ENCODE measurements at places on chromosomes 3 and 15. TPM values are rescaled to one million over a fixed set of nuclear protein-coding genes. Genes with fewer than 3 reads are reported as not detected.

The SEMA3G gene
- total RNA-seq, result 2.7 TPM

The RAB43 gene
- 7.8 TPM for total RNA-seq

The B3GALNT1 gene
- total RNA-seq, result 5.2 TPM

The SERINC4 gene
- total RNA-seq, result 0.36 TPM

The GOLGA6L4 gene
- total RNA-seq, result 2.4 TPM

The STAB1 gene
- 21.2 TPM for total RNA-seq

The GCSAM gene
- 1.1 TPM for total RNA-seq

The GRAMD2A gene
- 4.0 TPM for total RNA-seq

The HRG gene
- total RNA-seq, result 0.12 TPM

The GOLGA8R gene
- total RNA-seq, result 1.8 TPM

The ITIH4 gene
- total RNA-seq, result 2.1 TPM

The EFCC1 gene
- total RNA-seq, result 0.20 TPM

The CEP70 gene
- total RNA-seq, result 17.3 TPM

The NEK10 gene
- 0.40 TPM for total RNA-seq

The DNAJB11 gene
- total RNA-seq, result 24.0 TPM

The ZNF80 gene
- not detected for total RNA-seq

The RARB gene
- total RNA-seq, result 2.5 TPM

The AHSG gene
- not detected for total RNA-seq

The ALDH1A2 gene
- total RNA-seq, result 1.8 TPM

The FEM1B gene
- 46.8 TPM for total RNA-seq

The RHCG gene
- 4,298 TPM for total RNA-seq

The CHCHD6 gene
- 9.2 TPM for total RNA-seq

The TP63 gene
- total RNA-seq, result 190 TPM

The GPR87 gene
- total RNA-seq, result 36.8 TPM

The RLBP1 gene
- not detected for total RNA-seq

The PRTG gene
- total RNA-seq, result 0.56 TPM

The KLHL40 gene
- not detected for total RNA-seq

The ISLR2 gene
- 0.16 TPM for total RNA-seq

The PDIA3 gene
- 209 TPM for total RNA-seq

The ZMYND10 gene
- total RNA-seq, result 0.64 TPM

The PLSCR2 gene
- 0.12 TPM for total RNA-seq

The GOLGA8G gene
- not detected for total RNA-seq

The PTPN23 gene
- total RNA-seq, result 26.1 TPM

The ACSBG1 gene
- total RNA-seq, result not detected

The NRG4 gene
- 1.6 TPM for total RNA-seq

The CPA3 gene
- 2.2 TPM for total RNA-seq

The PFKFB4 gene
- 8.3 TPM for total RNA-seq
